Cerebellar nuclear complex (tissue), 1 donor: ENCODE measurements at places on chromosomes 4 and X.

GRCh38 chr4:129453524-129454200 is 357.7 kb downstream of the C4orf33 start:
- no peak for DNase-seq

GRCh38 chrX:123854329-123854728 is 5.5 kb upstream of the XIAP start:
- DNase-seq = no peak

DNA sequence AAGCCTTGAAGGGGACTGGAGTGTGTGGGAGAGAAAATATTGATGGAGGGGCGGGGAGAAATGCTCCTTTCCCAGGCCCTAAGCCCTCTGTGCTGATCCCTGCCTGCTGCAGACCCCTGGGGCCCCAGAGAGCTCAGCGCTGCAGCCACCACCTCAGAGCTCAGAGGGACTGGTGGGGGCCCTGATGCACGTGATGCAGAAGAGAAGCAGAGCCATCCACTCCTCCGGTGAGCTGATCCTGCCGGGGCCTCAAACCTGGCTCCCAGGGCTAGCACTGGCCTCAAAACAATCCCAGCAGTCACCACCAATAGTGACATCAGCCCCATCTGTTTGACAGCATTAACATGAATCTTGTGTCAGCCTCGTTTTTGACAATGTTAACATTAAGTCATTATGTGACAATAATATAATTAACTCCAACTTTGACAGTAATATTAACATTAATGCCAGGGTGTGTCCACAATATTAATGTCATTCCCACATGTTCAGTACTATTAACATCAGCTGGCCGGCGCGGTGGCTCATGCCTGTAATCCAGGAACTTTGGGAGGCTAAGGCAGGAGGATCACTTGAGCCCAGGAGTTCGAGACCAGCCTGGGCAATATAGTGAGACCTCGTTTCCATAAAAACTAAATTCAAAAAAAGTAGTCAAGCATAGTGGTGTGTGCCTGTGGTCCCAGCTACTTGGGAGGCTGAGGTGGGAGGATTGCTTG is 5.8 kb downstream of the WAS start:
- DNase-seq = no peak

DNA sequence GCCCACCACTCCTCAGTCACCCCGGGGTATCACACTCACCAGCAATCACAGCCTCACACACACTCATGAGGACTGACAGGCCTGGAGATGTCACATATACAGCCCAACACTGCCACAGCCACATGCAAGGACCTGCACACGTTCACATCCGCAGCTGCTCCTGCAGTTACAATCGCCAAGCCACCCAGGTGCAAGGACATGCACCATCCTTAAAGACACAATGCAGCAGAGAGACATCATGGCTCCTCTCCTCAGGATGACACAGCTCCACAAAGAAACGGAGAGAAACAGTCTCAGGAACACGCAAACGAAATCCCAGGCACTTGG is 1.1 kb downstream of the PCSK1N start:
- DNase-seq = no peak

- DNase-seq = no peak
Observed at GRCh38 chr4:153440475-153440874, 25.7 kb upstream of the TMEM131L start.

GRCh38 chrX:119537487-119537886 is 27.7 kb downstream of the STEEP1 start:
- DNase-seq = no peak

- DNase-seq = no peak
Observed at GRCh38 chrX:69615342-69615741, 571 bp upstream of the EDA start.

DNA sequence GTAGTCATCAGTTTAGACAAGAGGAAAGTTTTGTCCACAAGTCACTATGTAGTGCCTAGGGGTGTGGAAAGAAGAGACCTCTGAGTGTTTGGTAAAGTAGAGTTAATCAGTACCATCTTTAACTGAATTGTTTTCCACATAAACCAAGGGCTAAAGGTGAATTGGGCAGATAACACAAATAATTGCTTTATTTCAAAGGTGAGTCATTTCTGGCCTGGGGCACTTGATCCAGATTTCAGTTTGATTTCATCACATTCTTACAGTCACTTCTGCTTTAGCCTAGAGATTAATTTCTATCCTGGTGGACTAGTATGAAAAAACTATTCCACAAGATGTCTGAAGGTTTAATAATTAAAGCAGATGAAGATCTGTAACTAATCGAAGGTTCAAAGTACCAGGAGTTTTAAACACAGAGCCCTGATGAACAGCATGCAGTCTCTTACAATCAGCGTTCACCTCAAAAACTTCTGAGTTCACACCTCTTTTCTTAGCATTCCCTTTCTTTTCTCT is 74.5 kb upstream of the BOD1L1 start:
- no peak for DNase-seq

DNA sequence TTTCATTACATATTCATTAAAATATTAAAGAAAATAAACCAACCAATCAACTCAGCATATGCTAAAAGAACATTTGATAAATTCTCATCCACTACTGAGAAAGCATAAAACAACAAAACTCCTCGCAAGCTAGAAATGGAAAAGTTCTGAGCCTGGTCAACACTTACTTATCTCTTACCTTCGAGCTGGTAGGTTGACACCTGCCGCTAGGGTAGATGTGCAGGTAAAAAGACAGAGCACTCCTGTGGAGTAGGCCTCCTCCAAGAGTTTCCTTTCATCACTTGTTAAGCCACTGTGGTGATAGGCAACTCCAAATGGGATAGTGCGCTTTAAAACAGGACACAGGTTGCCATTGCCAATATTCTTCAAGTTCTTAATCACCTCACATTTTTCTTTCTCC is 18.9 kb downstream of the HELQ start:
- DNase-seq = no peak

GRCh38 chr4:186068581-186069348 is at the start of gene TLR3:
TSS of gene TLR3 (plus strand) at chr4:186069156. CDS start at chr4:186076620, 7,464 bp downstream.
- DNase-seq = no peak

DNA sequence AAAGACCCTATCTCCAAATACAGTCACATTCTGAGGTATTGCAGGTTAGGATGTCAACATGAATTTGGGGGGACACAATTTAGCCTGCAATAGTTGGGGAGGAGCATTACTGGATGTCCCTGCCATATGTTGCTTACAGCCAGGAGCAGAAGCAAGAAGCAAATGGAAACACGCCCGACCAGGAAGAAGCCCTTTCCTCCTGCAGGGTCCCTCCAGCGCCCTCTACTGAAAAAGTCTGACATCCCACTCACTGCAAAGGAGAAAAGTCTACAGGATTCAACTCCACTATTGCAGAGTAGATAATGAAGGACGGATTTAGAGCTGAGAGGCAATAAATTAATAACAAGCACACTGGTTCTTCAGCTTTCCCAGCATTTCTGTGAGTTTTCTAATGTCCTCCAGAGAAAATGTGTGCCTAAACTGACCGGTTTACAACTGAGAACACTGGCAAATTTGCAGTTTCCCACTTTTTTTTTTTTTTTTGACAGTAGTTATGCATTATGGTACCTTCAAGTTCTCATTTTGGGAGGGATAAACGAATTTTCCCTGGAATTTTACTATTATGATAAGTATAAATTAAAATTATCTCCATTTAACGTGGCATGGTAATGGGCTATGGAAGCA is 31.7 kb downstream of the COQ2 start:
- no peak for DNase-seq

GRCh38 chrX:39112143-39112542 is 310.9 kb downstream of the MID1IP1 start:
- no peak for DNase-seq

- no peak for DNase-seq
Observed at GRCh38 chrX:65723706-65724105, 56.3 kb downstream of the MSN start.

- DNase-seq = no peak
Observed at GRCh38 chr4:98110214-98110613, 33.1 kb downstream of the STPG2 start.

GRCh38 chrX:13699183-13699826 is 10.4 kb downstream of the RAB9A start:
- DNase-seq = no peak

DNA sequence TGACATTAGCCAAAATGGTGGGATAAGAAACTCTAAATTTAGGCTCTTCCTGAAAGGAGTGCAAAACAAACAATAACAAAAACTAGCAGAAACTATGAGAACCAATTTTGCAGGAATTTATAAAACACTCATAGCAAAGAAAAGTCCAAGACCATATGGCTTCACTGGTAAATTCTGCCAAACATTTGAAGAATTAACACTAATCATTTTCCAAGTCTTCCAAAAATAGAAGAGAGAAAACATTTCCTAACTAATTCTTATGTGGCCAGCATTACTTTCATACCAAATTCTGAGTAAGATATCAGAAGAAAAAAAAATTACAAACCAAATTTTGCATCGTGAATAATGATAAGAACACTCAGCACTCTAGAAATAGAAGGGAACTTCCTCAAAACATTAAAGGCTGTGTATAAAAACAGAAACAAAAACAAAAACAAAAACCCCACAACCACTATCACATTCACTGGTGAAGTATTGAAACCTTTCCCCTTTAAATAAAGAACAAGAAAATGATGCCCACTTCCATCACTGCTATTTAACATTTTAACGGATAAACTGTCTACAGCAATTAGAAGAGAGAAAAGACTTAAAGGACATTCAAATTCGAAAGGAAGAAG is 524.3 kb upstream of the GALNTL6 start:
- DNase-seq = no peak

- no peak for DNase-seq
Observed at GRCh38 chr4:96352051-96352517, 512.2 kb downstream of the PDHA2 start.

- DNase-seq = no peak
Observed at GRCh38 chr4:185358514-185358913, 37.2 kb downstream of the LRP2BP start.

DNA sequence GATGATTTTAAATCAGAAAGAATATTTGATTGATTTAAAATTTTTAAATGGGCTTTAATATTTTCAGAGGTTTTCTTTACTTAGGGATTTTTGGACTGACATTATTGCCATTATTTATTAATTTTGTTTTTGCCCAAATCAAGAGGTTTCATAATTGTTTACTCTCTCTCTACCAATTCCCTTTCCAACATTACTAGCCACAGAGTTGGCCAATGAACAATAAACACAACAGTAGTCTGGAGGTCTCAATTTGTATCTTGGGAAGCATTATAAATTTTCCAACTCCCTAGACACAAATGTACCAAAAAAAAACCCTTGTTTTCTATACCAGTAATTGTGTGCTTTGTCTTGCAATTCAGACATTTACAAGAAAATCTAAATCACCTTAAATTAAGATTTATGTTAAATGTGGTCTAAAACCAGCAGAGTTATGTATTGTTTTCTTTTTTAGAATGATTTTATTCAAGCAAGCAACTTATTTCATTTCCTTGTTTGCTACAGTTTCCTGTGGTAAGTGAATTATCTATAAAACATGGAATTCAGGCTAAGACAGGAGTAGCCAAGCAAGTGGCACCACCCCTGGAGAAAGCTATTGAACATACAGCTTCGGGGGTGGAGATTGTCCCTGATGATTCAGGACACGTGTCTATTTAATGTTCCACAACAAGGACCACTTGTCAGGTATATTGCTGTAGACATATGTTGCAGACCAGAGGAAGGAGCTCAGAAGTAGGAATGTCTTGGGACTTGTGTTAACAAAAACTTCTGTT is 622 bp downstream of the KLKB1 start:
- DNase-seq = no peak

DNA sequence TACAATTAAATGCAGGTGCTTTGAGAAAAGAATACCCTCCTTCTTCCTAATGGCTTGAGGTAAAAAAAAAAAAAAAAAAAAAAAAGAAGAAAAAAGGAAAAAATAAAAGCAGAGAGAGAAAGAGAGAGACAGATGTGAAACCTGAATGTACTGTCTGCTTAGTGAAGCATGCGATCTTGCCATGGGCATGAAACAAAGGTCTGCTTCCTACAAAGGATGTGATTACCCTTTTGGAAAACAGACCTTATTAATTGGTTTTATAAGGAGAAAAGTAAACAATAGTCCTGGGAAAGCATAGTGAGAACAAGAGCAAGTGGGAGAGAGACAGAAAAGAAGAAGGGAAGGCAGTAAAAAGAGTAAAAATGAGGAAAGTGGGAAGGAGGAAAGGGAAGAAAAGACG is 526.1 kb upstream of the PABPC4L start:
- DNase-seq = no peak

- no peak for DNase-seq
Observed at GRCh38 chr4:16218950-16219349, 7.3 kb downstream of the TAPT1 start.

DNA sequence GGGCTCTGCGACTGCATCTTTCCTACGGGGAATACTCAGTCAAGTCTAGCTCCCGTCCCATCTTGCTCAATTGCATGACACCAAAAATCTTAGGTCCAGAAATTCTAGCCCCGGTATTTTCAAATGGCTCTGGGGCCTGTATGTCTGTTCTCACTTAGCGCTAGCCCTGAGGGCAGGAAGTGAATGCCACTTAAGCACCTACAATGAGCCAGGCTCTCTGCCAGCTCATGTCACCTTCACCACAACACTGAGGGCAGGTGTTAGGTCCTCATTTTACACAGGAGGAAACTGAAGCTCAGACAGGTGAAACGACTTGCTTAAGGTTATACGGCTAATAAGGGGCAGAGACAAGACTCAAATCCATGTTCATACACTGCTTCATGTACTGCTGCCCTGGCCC is 282.8 kb downstream of the PPP1R2C start:
- DNase-seq = no peak

DNA sequence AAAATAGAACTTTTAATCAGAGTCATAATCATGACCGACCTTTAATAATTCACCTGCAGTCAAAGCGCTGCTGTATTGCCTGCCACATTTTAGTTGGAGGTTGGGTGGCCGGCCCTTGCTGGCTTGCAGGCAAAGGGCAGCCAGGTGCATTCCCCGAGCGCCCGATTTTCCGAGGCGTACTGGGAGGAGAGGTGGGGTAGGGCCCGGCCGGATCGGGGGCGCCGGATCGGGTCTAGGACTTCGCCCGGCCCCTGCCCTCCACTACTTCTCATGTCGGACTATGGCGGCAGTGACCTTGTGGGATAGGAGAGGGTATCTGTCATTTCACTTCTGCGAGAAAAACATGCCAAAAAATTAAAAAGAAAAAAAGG is 2.5 kb upstream of the RS1 start:
- no peak for DNase-seq

GRCh38 chr4:174273930-174274329 is 9.5 kb downstream of the FBXO8 start:
- no peak for DNase-seq

- no peak for DNase-seq
Observed at GRCh38 chr4:123298261-123298660, 98.3 kb upstream of the SPRY1 start.

- DNase-seq = no peak
Observed at GRCh38 chr4:32025851-32026459, 1305.8 kb downstream of the PCDH7 start.

DNA sequence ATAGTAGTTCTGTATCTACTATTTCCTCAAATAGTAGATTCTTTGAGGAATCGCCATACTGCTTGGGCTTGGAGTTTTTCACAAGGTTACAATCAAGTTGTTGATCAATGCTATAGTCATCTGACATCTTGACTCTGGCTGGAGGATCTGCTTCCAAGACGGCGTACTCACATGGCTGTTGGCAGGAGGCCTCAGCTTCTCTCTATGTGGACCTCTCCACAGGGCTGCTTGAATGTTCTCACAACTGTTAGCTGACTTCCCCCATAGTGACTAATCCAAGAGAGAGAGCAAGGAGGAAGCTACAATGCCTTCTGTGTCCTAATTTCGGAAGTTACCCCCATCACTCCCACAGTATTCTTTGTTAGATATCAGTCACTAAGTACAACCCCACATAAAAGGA is 10.3 kb downstream of the EGFL6 start:
- no peak for DNase-seq
